AG20443 (cell line): ENCODE measurements at places on chromosomes 5 and 9.

- DNase-seq = no peak
Observed at GRCh38 chr5:1412621-1413020, 32.6 kb downstream of the SLC6A3 start.

GRCh38 chr5:56123531-56124243 is 109.4 kb downstream of the ANKRD55 start:
- DNase-seq = peak; percentile 93

GRCh38 chr9:115649991-115650472 is 503.6 kb upstream of the PAPPA start:
- peak; percentile 74 for DNase-seq

- DNase-seq = no peak
Observed at GRCh38 chr9:109931623-109932022, 151.6 kb downstream of the PALM2AKAP2 start.

- DNase-seq = no peak
Observed at GRCh38 chr5:15789642-15790041, 289.7 kb downstream of the FBXL7 start.

DNA sequence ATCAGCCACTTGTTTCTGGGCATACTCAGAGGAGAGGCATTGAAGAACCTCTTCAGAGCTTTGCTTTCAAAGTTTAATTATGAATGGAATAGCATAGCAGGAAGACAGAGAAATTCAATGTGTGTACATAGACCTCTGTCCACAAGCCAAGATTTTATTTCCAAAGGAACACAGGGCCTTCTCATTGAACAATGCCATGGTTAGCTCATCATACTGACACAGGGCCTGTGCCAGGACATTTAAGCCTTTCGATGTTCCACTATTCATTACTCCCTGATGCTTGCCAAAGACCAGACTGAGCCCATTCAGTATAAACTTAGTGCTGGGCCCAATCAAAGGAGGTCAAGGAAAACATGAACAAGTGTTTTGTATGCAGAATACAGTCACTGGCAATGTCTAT is 280.8 kb downstream of the FBXL17 start:
- no peak for DNase-seq

GRCh38 chr9:84139296-84140070 is 158.9 kb downstream of the RMI1 start:
- DNase-seq = peak; percentile 56

DNA sequence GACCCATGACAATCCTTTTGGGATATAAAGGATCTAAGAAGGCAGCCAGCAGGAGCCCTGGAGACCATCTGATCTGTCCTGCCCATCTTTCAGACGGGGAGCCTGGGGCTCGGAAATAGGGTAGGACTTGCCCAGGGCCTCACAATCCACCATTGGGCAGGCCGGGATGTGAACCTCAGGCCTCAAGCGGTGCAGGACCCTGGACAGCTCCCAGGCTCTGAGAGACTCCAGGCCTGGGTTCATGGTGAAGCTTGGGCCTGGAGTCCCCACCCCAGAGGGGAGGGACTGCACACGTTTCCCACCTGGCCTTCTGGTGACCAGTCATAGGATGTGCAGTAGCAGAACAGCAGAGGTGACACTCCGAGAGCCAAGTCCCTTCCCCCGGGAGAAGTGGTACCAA is 36.6 kb upstream of the RAPGEF1 start:
- DNase-seq = peak; percentile 69

DNA sequence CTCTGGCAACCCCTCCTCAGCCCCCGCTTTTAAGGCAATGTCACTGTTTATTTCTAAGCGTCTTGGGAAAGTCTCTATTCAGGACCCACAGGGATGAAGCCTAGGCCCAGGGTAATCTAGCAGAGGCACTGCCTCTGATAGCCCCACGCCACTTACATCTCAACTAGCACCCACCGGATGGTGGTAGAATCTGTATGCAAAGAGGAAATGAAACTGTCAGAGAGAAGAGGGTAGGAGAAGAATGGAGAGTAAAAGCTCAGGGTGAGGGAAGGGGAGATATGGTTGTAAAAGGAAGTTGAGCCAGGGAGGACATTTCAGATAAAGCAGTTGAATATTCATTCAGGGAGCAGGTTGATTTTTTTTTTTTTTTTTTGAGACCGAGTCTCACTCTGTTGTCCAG is 3.0 kb downstream of the FRRS1L start:
- DNase-seq = no peak

DNA sequence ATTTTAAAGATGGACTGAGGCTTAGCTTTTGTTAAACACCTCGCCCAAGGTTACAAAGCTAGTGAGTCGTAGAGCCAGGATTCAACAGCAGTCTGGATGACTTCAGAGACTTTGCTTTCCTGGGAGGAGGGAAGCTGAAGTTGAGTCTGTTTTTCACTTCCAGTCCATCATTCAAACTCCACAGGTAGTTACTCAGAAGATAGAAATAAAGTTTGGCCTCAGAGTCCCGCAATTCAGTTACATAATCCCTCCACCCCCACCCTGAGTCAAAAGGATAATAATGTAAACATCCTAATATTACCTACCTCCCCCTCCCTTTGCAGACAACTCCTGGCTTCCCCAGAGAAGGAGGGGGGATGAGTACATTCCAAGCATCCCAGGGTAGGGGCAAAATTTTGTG is 8.1 kb downstream of the HBEGF start:
- no peak for DNase-seq

GRCh38 chr5:77640589-77641396 is 2.3 kb upstream of the OTP start:
- no peak for DNase-seq

GRCh38 chr9:136759001-136759400 is 958 bp upstream of the LCN8 start:
- no peak for DNase-seq

- peak; percentile 1 for DNase-seq
Observed at GRCh38 chr9:129854588-129855110, 19.4 kb downstream of the USP20 start.

GRCh38 chr5:168422431-168422830 is 63.8 kb upstream of the RARS1 start:
- DNase-seq = no peak

DNA sequence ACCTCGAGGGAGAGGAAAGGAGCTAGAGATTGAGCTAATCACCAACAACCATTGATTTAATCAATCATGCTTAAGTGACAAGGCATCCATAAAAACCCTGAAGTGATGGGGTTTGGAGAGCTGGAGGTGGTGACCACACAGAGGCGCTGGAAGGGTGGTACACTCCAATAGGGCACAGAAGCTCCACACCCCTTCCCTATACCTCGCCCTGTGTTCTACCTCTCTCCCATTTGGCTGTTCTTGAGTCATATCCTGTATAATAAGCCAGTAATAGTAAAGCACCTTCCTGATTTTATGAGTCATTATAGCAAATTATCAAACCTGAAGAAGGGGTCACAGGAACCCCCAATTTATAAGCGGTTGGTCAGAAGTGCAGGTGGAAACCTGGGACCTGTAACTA is 18.3 kb downstream of the ACTL7B start:
- DNase-seq = no peak

GRCh38 chr9:32867601-32868204 is 84.4 kb downstream of the TMEM215 start:
- DNase-seq = no peak

DNA sequence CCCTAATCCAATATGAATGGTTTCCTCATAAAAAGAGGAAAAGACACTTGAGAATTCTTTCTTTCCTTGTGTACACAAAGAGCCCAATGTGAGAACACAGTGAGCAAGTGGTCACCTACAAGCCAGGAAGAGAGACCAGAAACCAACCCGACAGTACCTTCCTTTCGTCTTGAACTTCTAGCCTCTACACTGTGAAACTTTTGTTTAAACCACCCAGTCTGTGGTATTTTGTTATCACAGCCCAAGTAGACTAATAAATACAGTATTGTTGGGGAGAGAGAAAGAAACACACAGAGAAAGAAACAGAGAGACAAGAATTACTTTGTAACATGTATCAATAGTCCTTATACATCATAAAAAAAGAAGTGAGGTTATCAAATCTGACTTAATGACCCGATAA is 37.2 kb downstream of the CENPK start:
- DNase-seq = no peak

DNA sequence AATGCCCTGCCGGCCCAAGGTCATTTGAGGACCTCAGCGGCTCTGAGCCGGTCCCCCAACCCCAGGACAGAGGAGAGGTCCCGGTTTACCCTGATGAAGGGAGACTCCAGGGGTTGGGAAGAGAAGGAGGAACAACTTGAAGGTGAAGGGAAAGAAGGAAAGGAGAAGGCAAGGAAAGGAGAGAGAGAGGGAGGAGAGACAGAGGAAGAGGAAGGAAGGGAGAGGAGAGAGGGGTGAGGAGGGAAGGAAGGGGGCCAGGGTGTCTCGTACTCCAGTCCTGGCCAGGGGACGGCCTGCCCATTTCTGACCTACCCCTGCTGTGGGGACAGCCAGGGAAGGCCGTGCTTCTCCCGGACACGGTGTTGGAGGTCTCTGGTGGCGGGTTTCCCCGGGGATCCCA is 1.9 kb downstream of the PRRX2 start:
- DNase-seq = no peak

- DNase-seq = peak; percentile 36
Observed at GRCh38 chr9:101727612-101728524, 10.6 kb downstream of the GRIN3A start.

DNA sequence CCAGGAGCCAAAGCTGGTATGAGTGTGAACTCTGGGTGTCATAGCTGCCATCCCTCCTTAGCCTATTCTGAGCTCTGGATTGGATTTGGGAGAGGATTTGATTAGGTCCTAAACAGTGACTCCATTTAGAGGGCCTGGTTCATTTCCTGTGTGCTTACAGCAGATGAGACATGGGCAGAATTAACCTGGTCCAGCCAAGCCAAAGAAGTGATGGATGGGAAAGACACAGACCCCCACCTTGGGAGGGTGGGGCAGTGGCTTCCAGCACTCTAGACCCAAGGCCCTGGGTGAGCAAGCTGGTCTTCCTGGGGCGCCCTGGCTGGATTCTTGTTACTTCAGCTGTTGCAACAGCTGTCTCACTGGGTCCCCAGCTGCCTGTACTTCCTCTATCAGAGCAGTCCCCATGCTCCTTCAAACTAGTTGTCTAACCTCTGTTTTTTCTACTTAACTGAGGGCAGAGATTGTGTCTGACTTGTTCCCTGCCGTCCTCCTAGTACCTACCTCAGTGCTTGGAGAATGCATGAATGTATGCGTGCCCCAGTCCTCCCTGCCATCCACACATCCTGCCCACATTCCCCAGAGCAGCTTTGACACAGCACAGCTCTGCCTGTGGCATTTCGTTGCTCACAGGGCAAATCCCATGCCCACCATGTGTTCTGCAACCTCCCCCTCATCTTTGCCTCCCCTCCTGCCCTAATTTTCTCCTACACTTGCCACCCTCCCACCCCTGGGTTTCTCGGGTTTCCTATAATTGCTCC is 115.9 kb downstream of the RGS3 start:
- no peak for DNase-seq

- DNase-seq = no peak
Observed at GRCh38 chr5:162752612-162753011, 684.8 kb upstream of the CCNG1 start.

DNA sequence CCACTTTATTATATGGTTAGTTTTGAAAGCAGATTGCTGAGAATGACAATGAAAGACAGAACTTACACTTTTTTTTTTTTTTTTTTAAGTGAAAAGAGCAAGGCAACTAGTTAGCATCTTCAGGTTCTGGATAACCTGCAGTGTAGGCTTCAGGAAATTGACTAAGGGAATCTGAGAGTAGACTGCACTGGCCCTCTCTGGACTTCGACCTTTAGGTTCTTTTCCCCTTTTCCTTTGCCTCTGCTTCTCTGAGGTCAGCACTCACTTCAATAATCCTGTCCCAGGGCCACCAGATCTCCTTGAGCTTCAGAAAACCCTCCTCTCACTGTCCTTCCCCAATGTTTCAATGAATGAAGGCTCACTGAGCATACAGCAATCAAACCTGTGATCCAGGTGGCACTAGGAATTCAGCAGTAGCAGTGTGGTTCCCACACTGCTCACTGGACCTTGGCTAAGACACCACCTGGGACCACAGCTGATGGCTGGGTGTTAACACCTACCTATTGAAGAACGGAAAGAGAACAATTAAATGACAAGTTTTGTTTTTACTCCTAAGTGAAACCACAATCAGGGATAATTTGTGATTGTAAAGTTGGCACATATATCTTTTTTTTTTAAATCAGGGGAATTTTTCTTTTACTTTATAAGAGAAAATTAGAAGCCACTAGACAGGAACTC is 85.8 kb upstream of the IL6ST start:
- DNase-seq = no peak

DNA sequence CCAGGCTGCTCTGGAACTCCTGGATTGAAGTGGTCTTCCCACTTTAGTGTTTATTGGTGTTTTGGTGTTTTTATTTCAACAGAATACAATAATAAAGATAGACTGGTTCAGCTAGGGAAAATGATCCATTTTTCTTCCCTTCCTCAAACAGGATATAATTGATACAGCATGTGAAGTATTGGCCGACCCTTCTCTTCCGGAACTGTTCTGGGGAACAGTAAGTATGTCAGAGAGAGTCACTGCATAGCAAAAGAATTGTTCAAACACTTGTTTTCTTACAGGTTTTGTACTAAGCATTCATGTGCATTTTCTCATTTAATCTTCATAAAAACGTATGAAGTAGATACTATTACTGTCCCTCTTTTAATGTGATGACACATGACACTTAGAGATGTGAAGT is 31.6 kb downstream of the NUP188 start:
- DNase-seq = no peak

DNA sequence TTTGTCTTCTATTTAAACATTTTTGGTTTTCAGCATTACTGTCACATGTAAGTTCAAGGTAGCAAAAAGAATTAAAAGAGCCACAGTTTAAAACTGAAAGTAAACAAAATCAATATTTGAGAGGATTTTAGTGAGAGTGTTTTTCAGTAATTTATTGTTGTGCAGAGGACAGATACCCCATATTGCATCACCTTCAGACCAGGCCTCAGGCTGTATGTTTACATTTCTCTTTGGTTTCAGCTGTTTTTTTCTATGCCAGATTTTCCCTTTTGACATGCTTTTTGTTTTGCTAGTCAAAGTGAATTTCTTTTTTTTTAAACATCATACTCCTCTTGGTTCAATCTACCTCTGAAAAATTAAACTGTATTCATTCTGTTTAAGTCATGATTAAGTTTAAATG is 47.2 kb downstream of the MAST4 start:
- no peak for DNase-seq

DNA sequence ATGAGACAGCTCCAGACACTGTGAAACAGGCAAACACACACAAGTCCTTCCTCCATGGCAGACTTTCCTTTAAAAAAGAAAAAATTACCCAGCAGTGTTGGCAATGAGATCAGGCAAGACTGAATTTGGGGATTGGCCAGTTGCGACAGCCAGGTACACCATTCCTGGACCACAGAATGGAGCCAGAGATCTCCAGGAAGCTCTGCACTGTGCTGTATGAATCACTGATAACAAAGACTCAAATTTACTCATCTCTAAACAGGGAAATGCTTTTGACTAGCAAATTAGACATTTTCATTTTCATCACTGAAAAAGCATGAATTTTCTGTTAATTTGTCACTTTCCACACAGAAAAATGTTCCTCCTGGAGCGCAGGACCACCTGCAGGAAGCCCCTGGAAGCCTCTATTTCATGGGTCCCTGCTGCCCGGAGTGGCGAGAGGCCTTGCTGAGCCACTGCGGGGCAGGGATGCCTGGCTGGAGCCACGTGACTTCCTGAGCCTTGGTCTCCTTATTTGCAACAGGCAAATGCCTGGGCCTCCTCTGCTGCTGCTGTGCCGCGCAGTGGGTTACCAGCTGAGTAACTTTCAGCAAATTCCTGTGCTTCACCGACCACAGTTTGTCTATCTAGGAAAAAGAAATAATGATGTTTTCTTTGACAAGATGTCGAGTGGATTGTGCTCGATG is 185.9 kb upstream of the ZNF618 start:
- no peak for DNase-seq
